ENCODE measurements at places on chromosomes 4 and X.
A peak's percentile ranks its signal among the peaks of the same experiment; 100 is the strongest.

DNA sequence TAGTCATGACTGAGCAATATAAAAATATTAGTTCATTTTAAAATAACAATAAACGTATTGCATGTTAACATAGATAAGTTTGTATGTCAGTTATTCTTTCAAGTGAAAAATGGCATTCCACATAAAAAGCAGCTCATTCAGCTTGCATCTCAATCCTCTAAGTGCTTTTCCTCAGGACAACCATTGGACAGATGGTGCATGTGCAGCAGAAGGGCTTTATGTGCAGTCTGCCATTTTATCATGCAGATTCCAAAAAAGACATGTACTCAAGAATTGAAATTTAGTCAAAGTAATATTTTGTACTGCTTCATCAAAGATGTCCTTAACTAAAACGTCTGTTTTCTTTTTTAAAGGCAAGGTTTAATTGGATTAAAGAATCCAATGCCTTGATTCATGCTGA, 93.4 kb downstream of the RS1 start:
- H3K4me1 ChIP-seq = no peaks in the 10 kb centered on the region
- H3K4me3 ChIP-seq = no peak overlapping the region
- DNase-seq = no peak
- H3K36me3 ChIP-seq = no peaks in the 10 kb centered on the region

DNA sequence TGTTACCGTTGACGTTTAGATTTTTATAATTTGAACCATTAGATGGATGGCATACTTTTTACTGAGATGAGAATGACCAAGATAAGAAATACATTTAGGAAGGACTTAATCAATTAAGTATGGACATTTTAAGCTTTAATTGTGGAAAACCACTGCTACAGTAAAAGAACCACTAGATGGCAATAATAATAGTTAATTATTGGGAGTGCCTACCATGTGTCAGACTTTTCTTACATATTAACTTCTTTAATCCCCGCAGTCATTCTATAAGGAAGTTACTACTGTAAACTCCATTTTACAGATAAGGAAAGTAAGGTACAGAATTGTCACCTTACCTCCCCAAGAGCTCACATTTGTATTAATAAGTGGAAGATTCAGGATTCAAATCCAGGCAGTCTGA, 48.5 kb upstream of the MYOZ2 start:
- no peak overlapping the region for H3K4me3 ChIP-seq
- H3K27me3 ChIP-seq = no peaks in the 10 kb centered on the region
- H3K27ac ChIP-seq = no peak overlapping the region
- no peak for DNase-seq
- H3K36me3 ChIP-seq = no peaks in the 10 kb centered on the region
- no peaks in the 10 kb centered on the region for H3K4me1 ChIP-seq

GRCh38 chr4:25904748-25905082, 9.3 kb upstream of the SMIM20 start:
- no peak overlapping the region for H3K27ac ChIP-seq
- no peak for DNase-seq
- H3K36me3 ChIP-seq = no peaks in the 10 kb centered on the region
- H3K4me1 ChIP-seq = peaks cover 9% of the 10 kb centered on the region
- no peaks in the 10 kb centered on the region for H3K27me3 ChIP-seq

DNA sequence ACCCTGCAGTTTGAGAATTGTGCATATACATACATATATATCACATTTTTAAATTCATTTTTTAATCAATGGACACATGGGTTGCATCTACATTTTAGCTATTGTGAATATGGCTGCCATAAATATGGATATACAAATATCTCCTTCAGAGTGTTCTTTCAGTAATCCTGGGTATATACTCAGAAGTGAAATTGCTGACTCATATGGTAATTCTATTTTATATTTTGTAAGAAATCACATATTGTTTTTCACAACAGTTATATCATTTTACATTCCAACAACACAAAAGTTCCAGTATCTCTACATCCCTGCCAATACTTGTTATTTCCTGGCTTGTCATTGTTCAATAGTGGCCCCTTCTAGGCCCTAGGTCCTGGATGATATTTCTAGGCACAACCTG, 20.6 kb upstream of the HSFX4 start:
- H3K27ac ChIP-seq = no peak overlapping the region
- no peak overlapping the region for H3K4me3 ChIP-seq
- no peak for DNase-seq
- no peaks in the 10 kb centered on the region for H3K27me3 ChIP-seq
- no peaks in the 10 kb centered on the region for H3K4me1 ChIP-seq

DNA sequence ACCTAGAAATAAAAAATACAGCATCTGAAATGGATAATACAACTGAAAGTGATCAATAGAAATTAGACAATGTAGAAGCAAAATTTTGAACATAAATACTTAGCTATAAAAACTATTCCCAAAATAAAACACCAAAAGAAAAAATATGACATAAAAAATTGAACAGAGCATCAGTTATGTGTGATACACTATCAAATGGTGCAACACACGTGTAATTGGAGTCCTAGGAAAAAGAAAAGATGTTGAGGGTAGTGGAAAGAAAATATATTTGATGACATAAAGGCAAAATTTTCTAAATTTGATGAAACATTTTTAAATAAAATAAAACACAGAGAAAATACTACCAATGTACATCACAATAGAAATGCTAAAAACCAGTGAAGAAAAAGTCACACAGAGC, 63.1 kb downstream of the NPY2R start:
- H3K4me1 ChIP-seq = no peaks in the 10 kb centered on the region
- H3K36me3 ChIP-seq = no peaks in the 10 kb centered on the region
- H3K27me3 ChIP-seq = no peaks in the 10 kb centered on the region
- no peak for DNase-seq

- H3K27me3 ChIP-seq = no peaks in the 10 kb centered on the region
- H3K4me1 ChIP-seq = no peaks in the 10 kb centered on the region
- DNase-seq = no peak
- no peaks in the 10 kb centered on the region for H3K36me3 ChIP-seq
Observed at GRCh38 chrX:19532709-19533108, 17.4 kb upstream of the MAP3K15 start.

- no peak for DNase-seq
- no peaks in the 10 kb centered on the region for H3K36me3 ChIP-seq
- no peak overlapping the region for H3K4me3 ChIP-seq
- H3K27me3 ChIP-seq = no peaks in the 10 kb centered on the region
Observed at GRCh38 chr4:121786221-121786620, 14.9 kb upstream of the EXOSC9 start.

- no peaks in the 10 kb centered on the region for H3K4me1 ChIP-seq
- H3K27ac ChIP-seq = no peak overlapping the region
- H3K27me3 ChIP-seq = no peaks in the 10 kb centered on the region
- H3K36me3 ChIP-seq = no peaks in the 10 kb centered on the region
- H3K4me3 ChIP-seq = no peak overlapping the region
Observed at GRCh38 chr4:66693694-66694093, 851.6 kb downstream of the CENPC start.

GRCh38 chr4:79185526-79186045, 140.3 kb downstream of the NAA11 start:
- H3K4me3 ChIP-seq = no peak overlapping the region
- no peak overlapping the region for H3K27ac ChIP-seq
- no peaks in the 10 kb centered on the region for H3K36me3 ChIP-seq
- H3K27me3 ChIP-seq = no peaks in the 10 kb centered on the region
- H3K4me1 ChIP-seq = no peaks in the 10 kb centered on the region

DNA sequence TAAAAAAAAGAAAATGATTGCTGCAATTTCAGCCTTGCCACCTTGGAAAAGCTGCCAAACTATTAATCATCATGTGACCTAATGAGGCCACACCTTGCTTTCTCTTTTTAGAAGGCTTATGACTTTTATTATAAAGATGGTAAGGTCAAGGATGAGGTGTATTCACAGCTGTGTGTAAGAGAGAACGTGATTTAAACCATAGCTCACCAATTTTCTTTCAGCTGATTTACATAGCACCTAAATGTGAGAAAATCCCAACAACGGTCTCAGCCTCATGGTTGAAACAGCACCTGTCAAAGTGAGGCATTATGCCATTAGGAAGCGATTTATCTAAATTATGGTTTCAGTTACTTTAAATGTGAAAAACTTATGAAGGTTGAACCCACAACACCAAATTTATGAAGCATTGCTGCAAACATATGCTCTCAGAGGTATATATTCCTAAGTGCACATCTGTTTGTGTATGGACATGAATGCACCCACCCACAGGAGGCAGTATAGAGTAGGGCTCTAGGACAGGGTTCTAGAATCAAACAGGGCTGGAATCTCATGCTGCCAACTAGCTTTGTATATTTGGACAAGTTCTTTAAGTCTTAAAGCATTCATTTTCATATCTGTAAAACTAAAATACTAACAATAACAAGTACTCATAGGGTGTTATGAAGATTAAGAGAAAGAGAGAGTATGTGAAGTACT, 40.7 kb downstream of the ANXA3 start:
- no peak for DNase-seq
- no peak overlapping the region for H3K27ac ChIP-seq

DNA sequence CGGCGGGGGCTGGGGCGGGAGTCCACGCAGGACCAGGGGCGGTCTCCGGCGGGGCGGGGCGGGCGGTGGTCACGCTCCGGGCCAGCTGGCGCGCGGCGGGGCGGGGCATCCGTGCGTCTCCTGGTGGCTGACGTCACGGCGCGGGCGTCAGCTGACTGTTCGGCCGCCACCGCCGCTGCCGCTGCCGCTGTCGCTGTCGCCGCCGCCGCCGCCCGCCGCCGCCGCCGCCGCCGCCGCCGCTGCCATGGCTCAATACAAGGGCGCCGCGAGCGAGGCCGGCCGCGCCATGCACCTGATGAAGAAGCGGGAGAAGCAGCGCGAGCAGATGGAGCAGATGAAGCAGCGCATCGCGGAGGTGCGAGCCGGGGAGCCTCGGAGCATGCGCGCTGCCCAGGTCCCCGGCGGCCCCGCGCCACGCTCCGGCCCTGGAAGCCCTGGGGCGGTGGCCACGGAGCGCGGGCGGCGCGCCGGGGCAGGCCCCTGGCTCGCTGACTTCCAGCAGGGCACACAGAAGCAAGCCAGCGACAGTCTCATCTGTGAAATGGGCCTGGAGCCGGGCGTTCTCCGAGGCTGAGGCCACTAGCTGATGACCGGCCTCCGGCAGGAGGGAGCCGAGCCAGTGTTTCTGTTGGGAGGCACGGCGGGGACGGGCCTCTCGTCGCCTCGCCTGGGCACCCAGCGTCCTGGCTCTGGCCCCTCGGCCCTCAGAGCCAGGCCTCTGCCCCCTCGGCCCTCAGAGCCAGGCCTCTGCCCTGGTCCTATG, at the start of gene FAM50A:
Gene FAM50A, plus strand, starts transcription at position 150 of the 763 bp plus-strand sequence. Its CDS starts 95 bp downstream, at position 245.
- H3K27me3 ChIP-seq = no peaks in the 10 kb centered on the region
- peaks cover 7% of the 10 kb centered on the region for H3K36me3 ChIP-seq
- peak within 1 kb of the TSS; percentile 86 for H3K27ac ChIP-seq
- H3K4me3 ChIP-seq = peak within 1 kb of the TSS; percentile 48
- DNase-seq = peak; percentile 81
- H3K4me1 ChIP-seq = peaks cover 10% of the 10 kb centered on the region

DNA sequence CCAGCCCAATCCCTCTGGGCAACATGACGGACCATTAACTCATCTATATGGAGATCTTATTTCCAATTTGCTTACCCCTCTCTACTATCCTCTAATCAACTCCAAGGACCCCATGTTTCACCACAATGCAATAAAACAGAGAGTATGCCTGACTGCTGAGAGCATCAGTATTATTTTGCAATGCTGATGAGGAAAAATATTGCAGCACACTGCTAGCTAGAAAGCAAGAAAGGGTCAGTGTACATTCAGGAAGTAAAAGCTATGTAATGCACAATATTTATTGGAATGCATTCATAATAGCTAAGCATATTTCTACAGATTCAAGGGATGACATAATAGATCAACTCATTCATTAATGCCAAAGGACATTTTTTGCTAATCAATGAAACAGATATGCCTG, 33.2 kb downstream of the ARAP2 start:
- no peaks in the 10 kb centered on the region for H3K36me3 ChIP-seq
- H3K4me1 ChIP-seq = no peaks in the 10 kb centered on the region
- H3K27me3 ChIP-seq = no peaks in the 10 kb centered on the region
- DNase-seq = no peak
- no peak overlapping the region for H3K27ac ChIP-seq

Data from kidney (tissue), 22 donors.